Stimulated activated CD4-positive, alpha-beta T cell treated with anti-CD3 and anti-CD28 coated beads, TNF-alpha, amount 100 ng/mL, for 1 hour (primary cell): ENCODE measurements at places on chromosomes 16 and 17.

- DNase-seq = no peak
These were observed 40.6 kb downstream of the IKZF3 start for GRCh38 chr17:39823407-39824054.

GRCh38 chr16:22967521-22968095 lies 153.6 kb downstream of the HS3ST2 start:
- DNase-seq = no peak

GRCh38 chr16:89167425-89167941 lies 4.1 kb upstream of the CDH15 start:
- DNase-seq = peak; percentile 64

- DNase-seq = no peak
These were observed 89.9 kb downstream of the NDE1 start for GRCh38 chr16:15739950-15740349.

DNA sequence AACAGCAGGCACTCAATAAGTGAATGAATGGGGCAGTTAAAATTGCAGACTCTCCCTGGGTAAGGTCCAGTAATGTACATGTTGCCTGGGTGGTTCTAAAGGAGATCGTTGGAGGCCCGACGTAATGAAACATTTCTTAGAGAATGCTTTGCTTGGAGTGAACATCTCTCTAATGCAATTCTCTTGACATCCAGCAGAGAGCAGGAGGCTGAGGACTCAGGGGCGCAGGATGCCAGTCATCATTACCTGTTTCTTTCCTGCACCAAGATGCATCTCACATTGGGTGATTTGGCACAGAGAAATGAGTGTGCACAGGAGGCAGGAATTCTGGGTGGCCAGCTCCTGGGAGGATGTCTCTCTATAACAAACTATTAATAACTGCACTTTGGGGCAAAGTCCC lies 130.3 kb upstream of the RBBP6 start:
- DNase-seq = no peak

GRCh38 chr17:82753201-82753464 lies 1.3 kb downstream of the TBCD start:
- no peak for DNase-seq

GRCh38 chr17:3963237-3964201 lies 718 bp downstream of the ATP2A3 start:
- peak; percentile 30 for DNase-seq

DNA sequence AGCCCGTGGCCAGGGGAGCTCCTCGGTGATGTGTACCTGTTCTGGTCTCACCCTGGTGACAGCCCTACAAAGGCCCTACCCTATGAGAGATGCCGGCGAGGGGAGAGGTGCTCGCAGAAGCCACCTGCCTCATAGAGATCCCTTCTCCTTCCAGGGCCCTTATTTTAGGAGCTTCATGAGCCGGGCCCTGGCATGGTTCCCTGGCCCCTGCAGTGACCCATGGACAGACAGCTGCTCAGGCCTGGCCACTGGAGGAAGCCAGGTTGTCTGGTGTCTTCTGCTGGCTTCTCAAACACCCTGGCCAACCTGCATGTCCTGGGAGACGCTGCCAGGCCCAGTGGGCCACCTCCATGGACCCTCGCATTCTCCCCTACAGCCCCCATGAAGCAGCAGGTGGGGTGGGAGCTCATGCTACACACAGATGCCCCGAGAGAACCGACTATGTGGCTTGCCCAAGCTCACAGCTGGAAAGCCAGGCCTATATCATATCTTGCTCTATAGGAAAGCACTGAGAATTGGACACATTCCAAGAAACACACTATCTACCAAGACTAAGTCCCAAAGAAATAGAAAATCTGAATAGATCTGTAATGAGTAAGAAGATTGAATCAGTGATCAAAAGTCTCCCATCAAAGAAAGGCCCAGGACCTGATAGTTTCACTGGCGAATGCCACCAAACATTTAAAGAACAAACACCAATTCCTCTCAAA lies 7.2 kb upstream of the AATK start:
- DNase-seq = no peak

DNA sequence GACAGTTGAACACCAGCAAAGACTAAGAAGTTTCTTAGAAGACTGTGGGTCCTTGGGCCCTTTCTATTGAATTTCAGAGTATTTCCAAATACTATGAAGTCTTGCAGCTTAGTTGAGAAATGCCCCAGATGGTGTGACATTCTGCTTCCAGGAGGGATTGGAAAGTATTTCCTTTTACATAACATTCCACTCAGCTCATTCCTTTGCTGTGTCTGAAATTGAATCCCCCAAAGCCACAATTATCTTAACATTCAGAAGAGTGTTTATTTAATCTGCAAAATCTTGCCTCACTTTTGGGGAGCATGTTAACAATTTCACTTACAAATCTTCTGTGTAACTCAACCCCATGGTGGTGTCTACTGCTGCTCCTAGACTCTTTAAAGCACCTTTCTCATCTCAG lies 307.7 kb downstream of the WWOX start:
- no peak for DNase-seq
